T follicular helper cell (primary cell): ENCODE measurements at places on chromosomes 2 and 18.

DNA sequence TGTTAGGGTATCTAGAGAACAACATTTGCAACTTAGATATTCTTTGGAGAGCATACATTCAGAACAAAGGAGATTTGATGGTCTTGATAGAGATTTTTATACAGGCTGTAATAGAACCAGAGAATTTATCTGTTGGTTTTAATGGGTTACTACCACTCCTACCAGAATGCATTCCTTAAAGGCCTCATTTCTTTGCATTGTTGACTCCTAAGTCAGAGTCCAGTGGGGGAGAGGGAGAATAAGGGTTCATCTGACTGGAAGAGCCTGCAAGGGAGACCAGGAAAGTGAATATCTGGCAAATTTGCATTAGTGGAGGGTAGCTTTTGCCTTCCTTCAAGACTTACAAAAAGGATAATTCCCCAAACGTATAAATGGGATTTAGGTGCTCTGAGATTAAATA lies 29.7 kb downstream of the AGPS start:
- no peak for DNase-seq

DNA sequence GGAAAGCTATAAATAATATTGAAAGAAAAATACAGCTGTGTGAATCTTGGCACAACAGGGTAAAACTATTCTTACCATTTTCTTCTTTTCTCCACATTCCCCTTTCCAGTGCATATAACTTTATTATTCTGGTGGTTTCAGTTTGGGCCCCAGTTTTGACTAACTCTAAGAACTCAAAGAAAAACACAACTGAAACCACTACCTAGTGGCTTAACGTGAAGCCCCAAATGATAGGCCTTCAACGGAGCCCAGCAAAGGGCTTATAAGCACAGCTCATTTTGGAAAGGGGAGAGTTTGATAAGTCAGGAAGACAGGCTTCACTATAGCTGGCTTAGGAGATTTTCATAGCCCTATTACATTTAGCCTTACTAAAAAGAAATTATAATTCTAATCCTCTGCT lies 62.4 kb downstream of the PPP1R1C start:
- DNase-seq = no peak

GRCh38 chr2:115083225-115083624 lies 640.8 kb downstream of the DPP10 start:
- DNase-seq = no peak

GRCh38 chr2:143261986-143262385 lies 132.8 kb downstream of the ARHGAP15 start:
- DNase-seq = peak; percentile 35

DNA sequence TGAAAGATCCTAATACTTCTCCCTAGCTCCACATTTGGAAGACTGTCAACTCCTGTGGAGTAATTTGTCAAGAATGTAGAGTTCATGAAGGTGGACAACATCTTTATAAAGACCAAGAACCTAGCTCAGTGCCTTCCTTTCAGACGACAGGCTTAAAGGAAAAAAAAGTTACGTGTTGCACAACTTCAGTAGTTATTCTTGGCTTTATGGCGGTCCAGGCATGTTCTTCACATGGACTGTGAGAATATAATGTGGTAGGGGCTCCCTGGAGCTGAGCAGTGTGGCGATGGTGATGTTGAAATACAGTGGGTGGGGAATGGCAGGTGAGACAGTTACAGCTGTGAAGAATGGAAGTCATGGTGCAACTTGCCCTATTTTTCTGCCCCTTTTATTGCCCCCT lies 3.9 kb downstream of the TAF1B start:
- no peak for DNase-seq

DNA sequence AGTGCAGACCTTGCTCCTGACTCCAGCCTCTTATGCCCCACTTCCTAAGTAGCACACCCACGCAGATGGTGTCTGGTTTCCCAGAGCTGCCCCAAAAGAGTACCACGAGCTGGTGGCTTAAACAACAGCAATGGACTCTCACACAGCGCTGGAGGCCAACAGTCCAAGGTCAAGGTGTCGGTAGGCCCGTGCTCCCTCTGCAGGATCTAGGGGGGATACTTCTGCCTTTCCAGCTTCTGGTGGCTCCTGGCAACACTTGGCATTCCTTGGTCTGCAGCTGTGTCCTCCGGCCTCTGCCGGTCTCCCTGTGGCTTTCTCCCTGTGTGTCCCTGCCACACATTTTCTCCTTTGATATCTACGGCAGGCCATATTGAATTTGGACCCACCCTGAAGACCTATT lies 99.0 kb downstream of the TSHZ1 start:
- DNase-seq = no peak

- DNase-seq = no peak
Measured at GRCh38 chr2:226159875-226160479, 639.6 kb downstream of the IRS1 start.

DNA sequence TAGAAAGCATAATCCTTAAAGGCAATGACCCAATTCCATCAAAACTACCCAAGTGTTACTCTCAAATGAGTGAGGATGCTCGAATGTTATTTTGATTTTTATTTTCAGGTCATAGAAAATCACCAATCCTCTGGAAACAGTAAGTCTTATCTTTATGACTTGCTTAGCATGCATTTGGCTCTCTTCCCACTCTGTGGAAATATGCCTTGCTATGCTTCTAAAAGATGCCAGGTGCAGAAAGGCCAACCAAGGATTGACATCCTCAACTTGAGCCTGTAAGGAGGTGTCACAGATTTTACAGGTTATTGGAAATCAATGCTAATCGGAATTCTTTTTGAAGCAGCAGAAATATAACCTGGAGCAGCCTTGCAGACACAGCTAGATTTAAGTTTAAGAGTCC lies 543.9 kb upstream of the LINC00305 start:
- no peak for DNase-seq

- DNase-seq = no peak
Measured at GRCh38 chr2:20052229-20052851, 912 bp upstream of the LAPTM4A start.

GRCh38 chr2:12816379-12817306 lies 99.9 kb downstream of the TRIB2 start:
- DNase-seq = no peak

- no peak for DNase-seq
Measured at GRCh38 chr2:182915369-182916326, 49.2 kb upstream of the FRZB start.

GRCh38 chr18:39366656-39367055 lies 1801.1 kb upstream of the CELF4 start:
- no peak for DNase-seq

DNA sequence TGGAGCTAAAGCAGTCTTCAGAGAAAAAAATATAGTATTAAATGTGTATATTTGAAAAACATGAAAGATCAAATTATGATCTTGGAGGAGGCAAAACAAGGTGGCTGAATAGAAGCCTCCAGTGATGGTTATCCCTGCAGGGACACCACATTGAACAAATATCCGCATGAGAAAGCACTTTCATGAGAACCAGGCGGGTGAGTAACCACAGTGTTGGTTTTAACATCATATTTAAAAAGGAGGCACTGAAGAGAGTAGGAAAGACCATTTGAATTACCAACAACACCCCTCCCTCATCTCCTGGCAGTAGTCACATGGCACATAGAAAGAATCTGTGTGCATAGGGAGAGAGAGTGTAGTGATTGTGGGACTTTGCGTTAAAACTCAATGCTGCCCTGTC lies 759.6 kb upstream of the NRXN1 start:
- DNase-seq = no peak

DNA sequence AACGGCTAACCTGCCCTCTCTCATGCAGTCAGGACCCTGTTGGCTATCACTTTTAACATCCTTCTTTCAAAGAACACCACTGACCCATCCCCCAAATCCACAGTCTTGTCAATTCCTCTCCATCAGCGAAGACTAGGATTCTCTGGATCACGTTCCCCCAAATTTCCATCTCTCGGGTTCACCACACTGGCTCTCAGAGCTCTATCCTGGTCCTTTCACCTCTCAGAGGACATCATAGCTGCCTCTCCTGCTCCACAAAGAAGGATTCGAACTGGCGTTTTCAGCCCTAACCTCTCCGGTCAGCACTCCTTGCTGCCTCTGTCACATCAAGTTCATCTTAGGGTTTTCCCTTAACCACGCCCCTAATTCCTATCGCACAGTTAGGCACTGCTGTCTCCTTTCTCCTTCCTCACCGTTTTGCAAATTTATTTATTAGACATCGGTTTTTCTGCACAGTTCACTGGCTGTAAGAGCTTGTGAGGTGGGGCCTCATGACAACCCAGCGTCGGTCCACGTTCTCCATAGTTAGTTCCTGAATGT lies 247.5 kb upstream of the PXDN start:
- no peak for DNase-seq

GRCh38 chr2:144679942-144680341 lies 160.0 kb upstream of the ZEB2 start:
- no peak for DNase-seq

GRCh38 chr2:6694555-6694954 lies 171.2 kb downstream of the CMPK2 start:
- no peak for DNase-seq

DNA sequence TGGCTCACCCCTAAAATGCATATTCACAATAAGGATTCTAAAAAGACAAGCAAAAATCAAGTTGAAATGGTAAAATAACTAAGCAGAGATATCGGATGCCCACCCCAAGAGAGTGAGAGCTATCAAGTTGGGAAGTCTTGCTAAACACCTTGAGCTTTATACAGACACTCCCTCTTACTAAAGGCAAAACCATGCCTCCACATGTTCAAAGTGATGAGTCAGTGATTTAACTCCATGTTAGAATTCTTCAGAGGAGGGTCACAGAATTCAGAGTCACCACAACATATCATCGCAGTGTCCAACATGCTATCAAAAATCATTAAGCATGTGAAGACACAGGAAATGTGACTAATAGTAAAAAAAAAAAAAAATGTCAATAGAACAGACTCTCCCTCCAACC lies 20.6 kb upstream of the ST8SIA3 start:
- no peak for DNase-seq

DNA sequence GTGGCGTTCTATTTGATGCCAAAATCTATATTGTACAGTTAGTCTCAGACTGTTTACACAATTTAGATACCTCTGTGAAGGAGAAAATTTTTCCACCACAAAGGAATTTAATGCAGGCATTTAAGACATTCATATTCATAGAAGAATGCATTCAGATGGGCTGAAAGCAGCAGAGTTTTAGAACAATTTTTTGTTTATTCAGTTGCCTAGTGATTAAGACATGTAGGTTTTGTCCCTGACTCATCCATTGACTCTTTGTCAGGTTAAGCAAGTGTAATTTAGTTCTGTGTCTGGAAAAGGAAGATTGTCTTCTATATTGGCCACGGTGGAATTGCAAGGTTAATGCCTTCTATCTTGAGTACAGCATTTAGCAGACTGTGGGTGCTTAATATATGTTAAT lies 515.0 kb downstream of the PARD3B start:
- no peak for DNase-seq

DNA sequence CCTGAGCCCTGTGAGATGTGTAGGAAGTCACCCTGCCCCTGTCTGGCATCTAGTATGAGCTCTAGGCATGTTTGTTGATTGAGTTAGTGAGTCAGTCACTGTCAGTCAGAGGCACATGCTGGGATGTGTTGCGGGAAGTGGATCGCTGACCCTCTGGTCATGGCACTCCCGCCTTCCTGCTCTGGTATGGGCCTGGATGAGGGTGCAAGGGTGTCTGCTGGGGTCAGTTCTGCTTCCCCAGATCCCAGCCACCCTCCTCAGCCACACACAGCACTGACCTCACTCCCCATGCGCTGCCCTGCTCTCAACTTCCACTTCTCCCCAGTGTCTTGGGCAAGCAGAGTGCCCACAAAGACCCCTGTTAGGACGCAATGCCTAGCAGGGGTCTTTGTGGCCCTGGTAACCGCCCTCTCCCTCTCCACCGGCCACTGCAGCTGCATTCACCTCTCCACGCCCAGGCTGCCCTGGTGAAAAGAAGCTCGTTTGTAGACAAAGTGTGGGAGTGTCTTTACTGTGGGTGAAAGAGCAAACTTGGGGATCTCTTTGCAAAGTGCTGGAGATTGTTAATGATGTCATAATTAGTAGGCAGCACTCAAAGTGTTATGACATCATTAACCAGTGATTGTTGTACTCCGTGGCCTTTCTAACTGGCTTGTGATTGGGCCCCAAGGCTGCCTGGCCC lies 252.1 kb downstream of the LDLRAD4 start:
- no peak for DNase-seq

- no peak for DNase-seq
Measured at GRCh38 chr2:183214680-183215079, 90.4 kb downstream of the NUP35 start.

DNA sequence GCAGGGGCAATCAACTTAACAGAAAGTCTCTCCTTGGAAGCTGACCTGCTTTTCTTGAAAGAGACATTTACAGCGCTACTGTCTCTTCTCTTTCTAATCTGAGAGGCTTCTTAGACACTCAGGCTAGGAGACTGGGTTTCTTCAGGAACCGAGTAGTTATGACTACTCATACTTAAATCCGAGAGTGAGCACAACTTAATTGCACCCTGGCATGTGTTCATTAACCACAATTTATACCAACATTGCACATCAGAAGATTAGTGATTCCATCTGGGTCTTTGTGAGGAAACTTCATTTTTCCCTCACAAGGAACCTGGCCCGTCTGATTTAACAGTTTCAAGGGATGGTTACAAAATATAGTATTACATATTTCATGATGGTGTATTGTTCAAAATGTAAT lies 176.9 kb downstream of the UBE2E3 start:
- no peak for DNase-seq

- no peak for DNase-seq
Measured at GRCh38 chr18:45464619-45465018, 150.7 kb upstream of the SLC14A2 start.

- no peak for DNase-seq
Measured at GRCh38 chr2:164141271-164141670, 405.5 kb upstream of the FIGN start.
